ENCODE measurements at places on chromosomes 7 and 10.

- no peak for DNase-seq
Measured at GRCh38 chr10:126476246-126476645, 88.0 kb upstream of the ADAM12 start.

DNA sequence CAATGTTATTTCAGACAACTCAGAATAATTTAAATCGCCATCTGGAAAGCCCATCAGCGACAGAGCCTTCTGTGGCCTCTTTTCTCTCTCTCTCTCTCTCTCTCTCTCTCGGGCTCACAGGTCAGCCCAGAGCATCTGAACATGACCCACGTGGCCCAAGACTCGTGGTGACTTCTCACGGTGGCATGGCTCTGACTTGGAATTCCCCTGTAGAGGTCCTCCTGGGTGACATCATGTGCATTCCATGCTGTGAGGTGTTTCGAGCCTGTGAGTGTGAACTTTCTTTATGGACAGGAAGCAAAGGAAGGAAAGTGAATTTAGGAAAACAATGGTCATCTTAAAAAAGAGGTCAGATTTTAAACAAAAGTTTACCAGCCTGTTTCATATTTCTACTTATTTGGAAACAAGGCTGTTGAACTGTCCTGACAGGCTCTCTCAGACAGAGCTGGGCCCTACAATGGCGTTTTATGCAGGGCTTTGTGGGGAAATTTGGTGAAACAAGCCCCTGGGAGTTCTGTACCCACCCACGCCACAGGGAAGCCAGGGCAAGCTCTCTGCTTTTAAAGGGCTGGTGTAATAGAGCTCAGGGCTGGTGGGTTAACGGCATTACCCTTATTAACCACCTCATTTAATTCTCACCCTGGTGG lies 359.7 kb upstream of the ZNF32 start:
- DNase-seq, result no peak

GRCh38 chr7:81308643-81309322 lies 389.9 kb upstream of the SEMA3C start:
- DNase-seq, result no peak

DNA sequence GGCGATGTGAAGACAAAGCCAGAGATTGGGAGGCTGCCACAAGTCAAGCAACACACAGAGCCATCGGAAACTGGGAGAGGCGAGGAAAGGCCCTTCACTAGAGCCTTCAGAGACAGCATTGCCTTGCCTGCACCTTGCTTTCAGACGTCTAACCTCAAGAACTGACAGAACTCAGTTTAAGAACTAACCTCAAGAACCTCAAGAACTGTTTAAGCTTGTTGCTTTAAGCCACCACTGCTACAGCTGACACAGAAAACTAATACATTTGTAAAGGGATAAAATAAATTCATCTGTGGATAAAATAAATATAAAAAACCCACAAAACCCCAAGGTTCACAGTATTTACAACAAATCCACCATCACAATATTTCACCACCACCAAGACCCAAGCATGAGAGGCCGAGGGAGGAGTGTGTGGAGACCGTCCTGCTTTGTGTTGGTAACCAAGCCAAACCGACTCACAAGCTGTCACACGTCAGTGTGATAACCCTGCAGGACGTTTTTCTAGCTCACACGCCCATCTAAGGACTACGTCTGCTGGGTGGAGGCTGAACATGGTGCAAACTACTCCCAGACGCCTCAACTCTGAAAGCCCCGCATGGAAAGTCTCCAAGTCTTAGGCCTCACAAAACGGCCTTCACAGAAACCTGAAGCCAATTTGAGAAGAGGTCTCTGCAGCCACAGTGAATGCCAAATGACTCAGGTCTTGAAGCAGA lies 116.8 kb downstream of the ABLIM1 start:
- DNase-seq, result peak; percentile 36

DNA sequence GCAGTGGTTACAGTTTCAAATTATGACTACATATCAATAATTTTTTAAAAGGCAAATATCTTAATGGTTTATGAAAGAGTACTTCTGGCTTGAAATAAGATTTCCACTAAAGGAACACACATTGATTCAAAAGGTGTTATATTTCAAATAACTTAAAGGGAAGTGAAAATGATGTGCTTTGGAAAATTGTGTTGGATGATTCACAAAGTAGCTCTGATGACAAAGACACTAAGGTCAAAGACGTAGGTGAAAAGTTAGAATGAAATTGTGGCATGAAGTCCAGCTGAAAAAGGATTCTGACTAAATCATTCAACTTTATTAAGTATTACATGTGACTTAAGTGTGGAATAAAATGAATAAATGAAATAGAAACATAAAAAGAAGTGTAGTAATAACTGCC lies 20.8 kb upstream of the OR2A5 start:
- DNase-seq, result no peak

DNA sequence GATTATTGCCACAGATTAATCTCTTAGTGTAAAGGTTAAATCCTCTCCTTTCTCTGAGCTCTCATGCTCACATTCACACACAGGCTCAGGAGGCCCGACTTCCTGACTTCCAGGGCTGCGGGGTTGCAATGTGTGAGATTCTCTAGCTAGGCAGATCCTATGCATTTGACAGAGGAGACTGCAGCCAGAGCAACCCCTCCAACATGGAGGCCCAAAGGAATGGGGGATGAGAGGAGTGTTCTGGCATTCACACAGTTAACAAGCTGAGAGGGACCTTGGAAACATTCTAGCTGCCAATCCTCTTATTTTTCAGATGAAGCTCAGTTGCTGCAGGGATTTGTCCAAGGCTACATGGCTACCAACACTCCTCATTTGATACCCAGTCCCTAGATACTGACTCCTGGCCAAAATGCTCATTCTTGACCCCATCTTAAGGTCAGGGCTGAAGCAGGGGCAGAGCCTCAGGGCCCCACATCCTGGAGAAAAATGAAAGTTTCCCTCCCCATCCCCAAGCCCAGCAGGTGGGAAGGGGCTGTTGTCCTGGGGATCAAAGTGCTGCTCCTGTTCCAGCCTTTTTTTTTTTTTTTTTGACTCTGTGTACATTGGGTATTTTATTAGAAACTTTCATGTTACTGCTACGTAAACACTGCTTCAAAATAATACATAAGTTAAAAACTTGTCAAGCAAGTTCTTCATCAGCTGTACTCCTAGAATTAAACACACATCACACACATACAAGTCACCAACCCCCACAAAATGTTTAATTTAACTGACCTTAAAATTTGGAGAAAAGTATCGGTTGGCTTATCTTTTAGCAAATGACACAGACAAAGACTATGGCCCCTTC lies 325.6 kb downstream of the PLXNA4 start:
- DNase-seq, result no peak

GRCh38 chr10:77036993-77037734 lies 600.4 kb downstream of the KCNMA1 start:
- DNase-seq, result no peak

Measured in stimulated activated CD8-positive, alpha-beta memory T cell treated with anti-CD3 and anti-CD28 coated beads, Interleukin-4, amount 100 ng/mL, for 1 hour (primary cell).